AG08396 (cell line): ENCODE measurements at places on chromosomes 1 and 21.

- no peak for DNase-seq
Measured at GRCh38 chr1:184455786-184456185, 69.0 kb downstream of the C1orf21 start.

GRCh38 chr1:44312399-44313196 is 42.5 kb downstream of the ERI3 start:
- DNase-seq = no peak

DNA sequence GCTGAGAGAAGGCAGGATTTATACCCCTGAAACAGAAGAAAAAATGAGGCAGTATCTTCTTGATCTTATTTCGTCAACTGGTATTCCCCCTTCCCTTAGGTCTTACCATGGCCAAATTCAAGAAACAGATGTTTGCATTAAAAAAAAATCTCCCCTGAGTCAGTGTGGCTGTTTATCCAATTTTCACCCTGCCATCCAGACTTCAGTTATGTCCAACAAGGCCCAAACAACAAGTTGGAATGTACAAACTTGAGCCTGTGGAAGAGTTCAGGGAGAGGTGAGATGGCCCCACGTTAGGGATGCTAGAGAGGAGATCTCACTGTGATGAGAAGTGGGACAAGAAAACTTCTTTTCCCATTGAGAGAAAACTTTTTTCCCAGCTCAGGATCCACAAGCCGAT is 147.2 kb upstream of the PROX1 start:
- DNase-seq = no peak

DNA sequence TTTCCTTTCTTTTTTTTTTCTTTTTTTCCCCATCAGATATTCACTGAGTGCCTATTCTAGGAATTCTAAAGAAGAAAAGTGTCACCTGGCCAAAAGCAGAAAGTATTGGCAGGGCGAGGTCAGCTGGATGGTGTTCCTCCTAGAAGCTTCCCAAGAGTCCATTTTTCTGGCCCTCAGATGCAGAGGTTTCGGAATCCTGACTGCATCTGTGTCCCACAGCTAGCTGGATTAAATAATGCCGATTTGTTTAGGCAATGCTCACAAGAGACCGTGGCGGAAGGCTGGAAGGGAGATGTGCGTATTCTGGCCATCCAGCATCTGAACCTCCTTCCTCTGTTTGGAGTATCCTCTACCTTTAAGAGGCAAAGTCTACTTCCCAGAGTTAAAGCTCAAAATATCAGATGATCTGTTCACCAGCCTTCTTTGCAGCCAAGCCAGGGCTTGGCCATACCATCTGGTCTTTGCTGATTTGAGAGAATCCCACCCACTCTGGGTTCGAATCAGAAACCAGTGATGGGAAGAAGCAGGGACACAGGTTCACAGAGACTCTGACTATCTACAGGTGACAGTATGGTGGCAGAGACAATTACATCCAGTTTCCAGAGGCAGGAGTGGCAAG is 5.4 kb upstream of the TENT5C start:
- no peak for DNase-seq

GRCh38 chr1:49136738-49137251 is 360.1 kb upstream of the BEND5 start:
- no peak for DNase-seq
